Gastroesophageal sphincter (tissue), 4 donors: ENCODE measurements at places on chromosomes 5 and 9.

DNA sequence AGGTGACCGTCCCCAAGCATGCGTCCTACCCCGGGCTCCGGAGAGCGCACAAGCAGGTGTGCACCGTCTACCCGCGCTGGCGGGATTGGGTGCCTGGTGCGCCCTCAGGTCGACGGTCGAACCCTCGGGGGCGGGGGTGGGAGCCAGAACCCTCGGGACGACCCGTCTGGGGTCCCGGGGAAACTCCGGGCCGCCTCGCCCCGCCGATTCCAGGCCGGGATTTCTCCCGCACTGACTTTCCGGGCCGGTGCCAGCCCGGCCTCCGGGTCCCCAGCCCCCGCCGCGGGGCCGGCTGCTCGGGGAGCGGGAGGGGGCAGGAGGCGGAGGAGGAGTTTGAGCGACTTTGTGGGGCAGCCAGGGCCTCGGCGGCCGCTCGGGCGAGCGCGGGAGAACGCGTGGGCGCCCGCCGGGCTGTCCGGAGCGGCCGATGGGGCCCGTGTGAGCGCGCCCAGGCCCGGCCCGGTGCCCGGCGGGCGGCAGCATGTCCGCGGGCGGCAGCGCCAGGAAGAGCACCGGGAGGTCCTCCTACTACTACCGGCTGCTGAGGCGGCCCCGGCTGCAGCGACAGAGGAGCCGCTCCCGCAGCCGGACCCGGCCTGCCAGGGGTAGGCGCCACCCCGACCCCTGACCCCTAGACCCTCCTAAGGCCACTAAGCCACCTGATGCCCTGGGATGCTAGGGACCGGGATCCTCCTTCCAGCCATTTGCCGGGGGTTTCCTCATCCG lies at the start of gene DAB2IP:
DAB2IP (plus strand) TSS at position 340 of the 726 bp plus-strand sequence; CDS start at position 482, 142 bp downstream.
- no peaks in the 10 kb centered on the region for H3K27me3 ChIP-seq
- H3K4me3 ChIP-seq, result peak within 1 kb of the TSS; percentile 41
- peak within 1 kb of the TSS; percentile 76 for H3K27ac ChIP-seq
- ATAC-seq, result peak; percentile 78
- no peaks in the 10 kb centered on the region for H3K36me3 ChIP-seq

DNA sequence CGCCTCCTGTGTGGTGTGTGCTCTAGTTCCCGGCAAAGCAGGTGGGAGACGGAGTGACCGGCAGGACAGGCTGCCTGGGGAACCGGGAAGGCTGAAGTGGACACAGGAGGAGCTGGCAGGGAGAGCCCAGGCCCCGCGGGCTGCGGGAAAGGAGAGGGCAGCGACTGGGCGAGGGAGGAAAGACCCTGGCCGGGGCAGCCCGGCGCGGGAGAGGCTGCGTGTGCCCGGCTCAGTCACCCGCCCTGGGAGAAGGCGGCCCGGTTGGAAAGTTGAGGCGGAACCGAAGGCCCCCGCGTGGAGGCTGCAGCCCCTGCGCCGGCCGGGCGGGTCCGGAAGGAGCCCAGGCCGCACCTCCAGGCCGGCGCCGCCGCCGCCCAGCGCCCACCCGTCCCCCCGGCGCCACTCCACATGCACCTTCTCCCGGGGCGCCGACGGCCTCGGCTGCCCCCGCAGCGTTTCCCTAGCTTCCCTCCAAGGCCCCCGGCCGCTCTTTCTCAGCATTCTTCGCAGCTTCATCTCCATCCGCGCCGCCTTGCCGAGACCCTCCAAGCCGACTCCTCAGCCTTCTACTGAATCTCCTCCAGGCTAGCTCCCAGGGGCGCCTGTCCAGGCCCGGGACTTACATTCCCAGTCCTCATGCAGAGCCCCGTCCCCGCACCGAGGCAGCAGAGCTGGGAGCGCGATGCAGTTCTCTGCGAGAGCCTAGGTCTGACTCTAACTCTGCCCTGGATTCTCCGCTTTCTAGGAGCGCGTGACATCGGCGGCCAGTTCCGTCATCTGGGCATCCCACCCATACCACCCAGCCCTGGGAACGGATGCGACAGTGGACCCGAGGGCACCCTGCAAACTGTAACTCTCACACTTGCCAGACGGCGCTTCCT lies 152.0 kb downstream of the ERCC6L2 start:
- ATAC-seq, result peak; percentile 34
- no peaks in the 10 kb centered on the region for H3K36me3 ChIP-seq
- H3K4me1 ChIP-seq, result no peaks in the 10 kb centered on the region
- H3K4me3 ChIP-seq, result peak overlapping the region; percentile 52

DNA sequence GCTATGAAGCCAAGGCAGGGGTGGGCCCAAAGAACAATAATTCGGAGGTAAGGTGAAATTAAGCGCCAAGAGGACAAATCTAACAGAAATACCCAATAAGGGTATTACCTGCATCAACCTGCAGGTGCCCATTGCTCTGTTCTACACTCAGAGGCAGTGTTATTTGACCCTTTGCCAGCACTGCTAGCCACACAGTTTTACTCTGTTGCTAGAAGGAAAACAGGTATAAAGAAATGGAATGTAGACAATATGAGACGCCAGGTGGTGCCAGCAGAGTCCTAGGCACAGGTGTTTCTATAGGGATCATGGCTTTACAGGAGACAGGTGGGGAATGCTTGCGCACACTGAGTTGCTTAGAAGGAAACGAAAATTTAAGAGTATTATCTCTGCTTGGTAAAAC lies 201.3 kb downstream of the HTR1A start:
- no peak for ATAC-seq
- H3K27ac ChIP-seq, result no peak overlapping the region
- no peaks in the 10 kb centered on the region for H3K36me3 ChIP-seq
- H3K27me3 ChIP-seq, result no peaks in the 10 kb centered on the region
- H3K4me3 ChIP-seq, result no peak overlapping the region

GRCh38 chr5:53180538-53180937 lies 71.0 kb upstream of the MOCS2 start:
- no peaks in the 10 kb centered on the region for H3K27me3 ChIP-seq
- ATAC-seq, result no peak

- H3K27ac ChIP-seq, result no peak overlapping the region
- no peak for ATAC-seq
- no peaks in the 10 kb centered on the region for H3K36me3 ChIP-seq
These were observed 33.5 kb downstream of the TLX3 start for GRCh38 chr5:171342362-171343111.

- H3K27ac ChIP-seq, result no peak overlapping the region
- no peaks in the 10 kb centered on the region for H3K4me1 ChIP-seq
- peaks cover 15% of the 10 kb centered on the region for H3K36me3 ChIP-seq
- ATAC-seq, result no peak
- H3K27me3 ChIP-seq, result no peaks in the 10 kb centered on the region
- H3K4me3 ChIP-seq, result no peak overlapping the region
These were observed 6.7 kb upstream of the NSMF start for GRCh38 chr9:137465720-137466388.

DNA sequence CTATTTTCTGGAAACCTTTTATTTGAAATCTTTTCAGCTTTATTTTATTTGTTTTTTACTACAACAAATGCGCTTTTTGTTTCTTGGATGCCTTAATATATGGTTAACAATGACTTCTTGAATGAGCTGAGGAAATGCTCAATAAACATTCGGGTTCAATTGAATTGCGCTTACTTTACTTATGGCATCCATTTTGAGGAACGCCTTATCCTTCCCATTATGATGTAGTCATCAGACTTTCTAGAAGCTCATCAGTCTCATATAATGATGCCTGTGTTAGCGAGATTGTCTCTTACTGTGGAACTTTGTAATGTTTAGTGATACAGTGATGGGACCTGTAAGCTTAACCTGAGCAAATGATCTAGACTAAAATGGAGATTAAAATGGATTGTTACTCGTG lies 916 bp downstream of the SHLD3 start:
- no peaks in the 10 kb centered on the region for H3K27me3 ChIP-seq
- H3K4me3 ChIP-seq, result peak overlapping the region; percentile 87
- no peaks in the 10 kb centered on the region for H3K36me3 ChIP-seq

DNA sequence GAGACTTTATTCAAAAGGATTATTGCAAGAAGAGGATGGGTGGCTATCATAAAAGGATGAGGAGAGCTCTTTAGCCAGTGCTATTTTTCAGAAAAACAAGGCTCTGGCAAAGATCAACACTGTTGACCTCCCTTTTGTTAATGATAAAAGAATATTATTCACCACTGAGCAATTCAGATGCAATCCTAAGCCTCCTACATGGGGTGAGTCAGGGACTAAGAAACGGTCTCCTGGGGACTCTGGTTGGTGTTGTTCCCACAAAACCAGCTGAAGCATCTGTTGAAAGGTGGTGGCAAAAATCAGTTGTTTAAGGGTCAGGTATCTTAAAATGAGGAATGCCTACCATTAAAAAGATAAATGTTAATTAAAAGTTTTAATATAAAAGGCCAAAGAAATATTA lies 7.7 kb upstream of the GCNT1 start:
- no peaks in the 10 kb centered on the region for H3K4me1 ChIP-seq
- no peak overlapping the region for H3K4me3 ChIP-seq
- H3K36me3 ChIP-seq, result no peaks in the 10 kb centered on the region
- no peak overlapping the region for H3K27ac ChIP-seq
- H3K27me3 ChIP-seq, result no peaks in the 10 kb centered on the region
- peak; percentile 18 for ATAC-seq

GRCh38 chr5:81717860-81718259 lies 33.0 kb downstream of the SSBP2 start:
- H3K4me1 ChIP-seq, result peaks cover 17% of the 10 kb centered on the region
- H3K27me3 ChIP-seq, result no peaks in the 10 kb centered on the region
- H3K4me3 ChIP-seq, result no peak overlapping the region
- no peak for ATAC-seq
- no peaks in the 10 kb centered on the region for H3K36me3 ChIP-seq

- no peak overlapping the region for H3K27ac ChIP-seq
- H3K27me3 ChIP-seq, result no peaks in the 10 kb centered on the region
- no peak for ATAC-seq
- no peak overlapping the region for H3K4me3 ChIP-seq
- H3K36me3 ChIP-seq, result no peaks in the 10 kb centered on the region
These were observed 230.8 kb downstream of the ENC1 start for GRCh38 chr5:74409712-74410111.

DNA sequence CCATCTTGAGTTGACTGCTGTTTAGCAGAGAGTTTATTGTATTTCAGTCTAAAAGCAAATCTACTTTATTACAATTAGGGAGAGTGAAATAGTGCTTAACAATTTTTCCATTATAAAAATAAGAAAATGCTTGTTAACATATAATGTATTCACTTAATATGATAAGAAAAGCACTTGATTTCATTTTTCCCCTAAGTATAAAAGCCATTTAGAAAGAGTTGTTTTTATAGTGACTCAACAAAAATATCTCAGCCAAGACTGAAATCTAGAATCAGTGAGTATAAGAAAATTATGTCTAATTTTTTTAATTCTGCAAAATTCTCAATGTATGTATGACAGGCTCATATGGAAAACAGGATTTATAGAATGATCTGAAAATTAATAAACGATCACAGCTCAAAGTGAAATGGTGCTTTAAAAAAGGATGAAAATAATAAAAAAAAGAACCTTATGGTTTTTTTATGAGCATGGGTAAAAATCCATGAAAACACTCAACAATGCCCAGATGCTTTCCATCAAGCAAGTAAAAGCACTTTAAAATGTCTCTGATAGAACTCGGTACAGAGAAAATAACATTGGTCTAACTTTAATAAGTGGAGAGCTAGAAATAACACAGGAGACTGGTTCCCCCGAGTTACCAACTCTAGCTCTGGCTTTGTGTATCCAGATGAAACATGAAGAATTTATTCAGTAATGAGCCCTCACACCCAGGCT lies 1057.8 kb upstream of the WWC1 start:
- H3K27ac ChIP-seq, result no peak overlapping the region
- no peak overlapping the region for H3K4me3 ChIP-seq
- ATAC-seq, result no peak
- H3K27me3 ChIP-seq, result no peaks in the 10 kb centered on the region

GRCh38 chr5:168920019-168920810 lies 341.0 kb upstream of the PANK3 start:
- no peak for ATAC-seq
- no peak overlapping the region for H3K4me3 ChIP-seq
- H3K4me1 ChIP-seq, result peaks cover 4% of the 10 kb centered on the region
- no peaks in the 10 kb centered on the region for H3K36me3 ChIP-seq
- H3K27me3 ChIP-seq, result no peaks in the 10 kb centered on the region
- no peak overlapping the region for H3K27ac ChIP-seq

DNA sequence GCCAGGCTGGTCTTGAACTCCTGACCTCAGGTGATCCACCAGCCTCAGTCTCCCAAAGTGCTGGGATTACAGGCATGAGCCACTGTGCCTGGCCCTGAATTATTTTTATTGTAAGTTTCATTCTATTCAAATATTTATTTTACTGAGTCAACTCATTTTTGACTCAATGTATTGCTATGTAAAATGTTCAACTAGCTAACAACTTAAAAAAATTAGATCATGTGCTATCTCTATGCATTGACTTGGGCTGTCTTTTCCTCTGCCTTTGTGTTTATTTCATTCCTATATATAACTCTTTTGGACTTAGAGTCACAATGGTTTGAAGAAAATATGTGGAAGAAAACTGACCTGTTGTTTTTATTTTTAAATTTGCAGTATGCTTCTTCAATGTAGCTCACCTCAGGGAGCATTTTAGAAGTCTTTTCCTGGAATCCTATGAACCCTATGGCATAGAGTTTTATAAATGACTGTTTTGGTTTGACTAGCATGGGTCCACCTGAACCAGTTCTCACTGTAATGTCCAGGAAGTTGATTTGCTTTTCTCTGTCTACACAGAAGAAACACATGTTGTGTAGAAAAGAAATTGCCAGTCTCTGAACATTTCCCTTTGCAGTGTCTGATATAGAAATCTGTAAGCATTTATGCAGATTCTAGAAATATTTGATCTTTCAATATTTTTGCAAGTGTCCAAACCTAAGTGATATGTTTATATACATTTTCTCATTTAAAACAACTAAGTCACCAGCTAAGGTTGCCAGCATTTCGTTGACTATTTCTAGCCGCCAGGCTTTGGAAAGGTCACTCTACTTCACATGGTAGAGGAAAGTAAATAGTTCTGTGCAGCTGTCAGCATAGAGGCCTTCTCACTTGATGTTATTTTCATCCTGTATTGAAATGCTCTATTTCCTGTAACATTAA lies 138.8 kb downstream of the PCSK1 start:
- H3K4me1 ChIP-seq, result peaks cover 5% of the 10 kb centered on the region
- H3K4me3 ChIP-seq, result no peak overlapping the region
- H3K27ac ChIP-seq, result peak overlapping the region; percentile 58
- no peaks in the 10 kb centered on the region for H3K27me3 ChIP-seq

GRCh38 chr9:125241863-125242739 lies 958 bp upstream of the HSPA5 start:
- ATAC-seq, result peak; percentile 3
- no peaks in the 10 kb centered on the region for H3K36me3 ChIP-seq
- peak overlapping the region; percentile 98 for H3K27ac ChIP-seq
- H3K4me3 ChIP-seq, result peak overlapping the region; percentile 91
- peaks cover 41% of the 10 kb centered on the region for H3K4me1 ChIP-seq

DNA sequence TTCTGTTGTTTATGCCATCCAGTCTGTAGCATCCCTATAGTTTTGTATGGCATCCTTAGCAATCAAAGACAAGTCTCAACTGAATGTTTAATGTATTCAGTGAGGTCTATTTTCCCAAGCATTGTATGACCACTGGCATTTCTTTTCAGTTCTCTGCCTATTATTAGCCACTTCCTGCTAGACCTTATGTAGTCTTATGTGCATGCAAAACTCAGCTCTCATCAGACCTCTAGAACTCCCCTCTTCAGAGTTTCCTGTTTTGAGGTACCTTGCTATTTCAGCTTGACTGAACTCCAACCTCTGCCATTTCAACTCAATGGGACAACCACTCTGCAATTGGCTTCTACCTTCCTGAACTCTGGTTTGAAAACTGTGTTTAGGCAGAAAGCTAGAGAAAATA lies 113.2 kb downstream of the SLC25A46 start:
- no peaks in the 10 kb centered on the region for H3K27me3 ChIP-seq
- H3K4me1 ChIP-seq, result no peaks in the 10 kb centered on the region
- ATAC-seq, result no peak
- no peak overlapping the region for H3K4me3 ChIP-seq
